ENCODE measurements at places on chromosomes 3 and 15.
A peak's percentile ranks its signal among the peaks of the same experiment; 100 is the strongest.

DNA sequence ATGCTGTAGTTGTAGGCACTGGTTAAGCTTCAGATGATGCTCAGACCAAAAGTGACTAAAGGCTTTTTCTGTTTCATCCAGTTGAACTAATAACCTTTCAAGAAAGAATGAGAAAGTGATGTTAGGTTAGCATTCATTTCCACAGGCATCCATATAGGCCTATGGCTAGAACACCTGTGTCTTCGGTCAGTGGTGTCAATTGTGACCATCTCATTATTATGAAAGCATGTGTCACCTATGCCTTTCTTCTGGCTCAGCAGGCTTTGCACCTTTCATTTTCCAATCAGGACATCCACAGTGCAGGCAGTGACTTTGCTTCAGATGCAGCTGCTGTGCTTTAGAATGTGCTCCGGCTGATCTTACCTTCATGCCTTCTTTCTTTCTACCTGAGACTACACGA, 57.9 kb downstream of the B3GNT5 start:
- no peak for DNase-seq

- DNase-seq = no peak
Observed at GRCh38 chr3:185724761-185725160, 100.1 kb downstream of the IGF2BP2 start.

DNA sequence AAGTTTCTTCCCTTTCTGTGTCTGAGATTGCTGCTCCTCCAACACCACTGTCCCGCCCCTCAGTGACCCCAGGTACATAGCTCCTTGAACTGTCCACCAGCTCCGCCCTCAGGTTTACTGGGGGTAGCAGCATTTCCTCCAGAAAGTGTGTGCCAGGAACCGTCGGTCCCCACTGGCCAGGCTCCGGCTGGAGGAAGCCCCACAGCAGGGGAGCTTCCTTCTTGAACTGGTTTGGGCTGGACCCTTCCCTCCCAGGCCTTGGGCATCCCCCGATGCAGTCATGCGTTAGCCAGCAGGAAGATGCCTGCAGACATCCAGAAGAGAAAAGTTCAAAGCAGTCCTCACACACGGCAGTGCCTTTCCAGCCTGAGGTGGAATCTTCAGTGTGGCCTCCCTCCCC, 19.7 kb downstream of the PAK6 start:
- no peak for DNase-seq

DNA sequence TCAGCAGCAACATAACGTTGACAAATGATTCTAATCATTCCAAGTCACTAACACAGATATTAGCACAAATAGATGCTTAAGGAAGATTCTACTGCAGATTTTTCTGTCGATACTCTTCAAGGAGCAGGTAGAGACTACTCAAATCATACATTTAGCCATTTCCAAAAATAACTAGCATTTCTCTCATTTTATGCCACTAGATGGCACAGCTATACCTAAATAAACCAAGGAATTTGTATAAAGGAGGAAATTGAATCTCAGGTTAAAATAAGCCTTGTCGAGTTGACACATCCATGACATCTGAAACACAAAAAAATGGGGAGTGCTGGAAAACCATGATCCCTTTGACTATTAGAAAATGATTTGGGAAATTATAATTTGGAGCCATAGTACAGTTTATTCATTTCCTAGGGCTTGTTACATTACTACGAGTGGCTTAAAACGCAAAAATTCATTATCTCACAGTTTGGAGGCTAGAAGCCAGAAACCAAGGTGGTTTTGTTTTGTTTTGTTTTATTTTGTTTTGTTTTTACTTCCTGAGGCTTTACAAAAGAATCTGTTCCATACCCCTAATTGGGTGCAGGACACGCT, 59.5 kb upstream of the STRIT1 start:
- DNase-seq = peak; percentile 33

- no peak for DNase-seq
Observed at GRCh38 chr3:148315756-148316155, 381.9 kb upstream of the AGTR1 start.

GRCh38 chr3:116896116-116896515, 186.5 kb downstream of the TUSC7 start:
- peak; percentile 15 for DNase-seq

GRCh38 chr15:64695561-64695992, 79.8 kb downstream of the RBPMS2 start:
- DNase-seq = no peak

DNA sequence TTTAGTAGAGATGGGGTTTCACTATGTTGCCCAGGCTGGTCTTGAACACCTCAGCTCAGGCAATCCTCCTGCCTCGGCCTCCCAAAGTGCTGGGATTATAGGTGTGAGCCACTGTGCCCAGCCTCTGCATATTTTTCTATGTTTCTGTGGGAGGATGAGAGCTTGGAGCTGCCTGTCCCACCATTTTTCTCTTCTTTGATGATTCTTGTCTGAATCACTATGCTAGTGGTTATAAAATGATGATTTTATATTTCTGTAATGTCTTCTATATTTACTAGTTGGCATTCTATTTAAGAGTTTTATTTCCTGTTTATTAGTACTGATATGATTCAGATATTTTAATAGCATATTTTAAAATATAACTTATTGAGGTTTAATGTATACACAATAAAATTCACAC, 69.7 kb downstream of the CHCHD6 start:
- no peak for DNase-seq

- no peak for DNase-seq
Observed at GRCh38 chr15:22257047-22258008, 177.0 kb downstream of the OR4M2 start.
